Activated CD8-positive, alpha-beta memory T cell treated with anti-CD3 and anti-CD28 coated beads, Interleukin-2, amount 50 U/mL, for 4 hours (primary cell): ENCODE measurements at places on chromosomes 4 and X.

DNA sequence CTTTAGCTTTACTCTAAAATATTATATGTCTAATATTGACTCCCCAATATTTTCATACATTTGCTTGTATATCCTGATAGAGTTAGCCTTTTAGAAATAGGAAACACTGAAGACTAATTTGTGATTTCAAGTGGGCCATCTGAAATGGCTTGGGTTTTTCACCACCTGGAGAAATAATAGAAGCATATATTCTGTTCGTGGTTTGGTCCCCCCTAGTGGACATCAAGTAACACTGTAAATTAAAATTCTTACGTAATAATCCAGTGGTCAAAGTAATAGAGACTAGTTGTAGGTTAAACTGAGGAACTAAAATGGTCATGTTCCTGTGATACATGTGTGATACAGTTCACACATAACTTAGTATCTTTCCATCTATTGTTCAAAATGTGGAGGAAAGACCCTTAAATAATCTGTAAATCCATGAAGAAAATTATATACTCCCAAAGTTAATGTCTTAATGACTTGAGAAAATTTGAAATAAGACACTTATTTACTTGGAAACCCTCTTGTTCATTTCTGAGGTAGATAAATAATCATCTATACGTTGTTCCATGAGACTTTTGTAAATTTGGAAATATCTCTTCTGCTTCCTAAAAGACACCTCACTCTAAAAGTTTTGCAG is 79.8 kb upstream of the SMARCAD1 start:
- DNase-seq, result no peak

DNA sequence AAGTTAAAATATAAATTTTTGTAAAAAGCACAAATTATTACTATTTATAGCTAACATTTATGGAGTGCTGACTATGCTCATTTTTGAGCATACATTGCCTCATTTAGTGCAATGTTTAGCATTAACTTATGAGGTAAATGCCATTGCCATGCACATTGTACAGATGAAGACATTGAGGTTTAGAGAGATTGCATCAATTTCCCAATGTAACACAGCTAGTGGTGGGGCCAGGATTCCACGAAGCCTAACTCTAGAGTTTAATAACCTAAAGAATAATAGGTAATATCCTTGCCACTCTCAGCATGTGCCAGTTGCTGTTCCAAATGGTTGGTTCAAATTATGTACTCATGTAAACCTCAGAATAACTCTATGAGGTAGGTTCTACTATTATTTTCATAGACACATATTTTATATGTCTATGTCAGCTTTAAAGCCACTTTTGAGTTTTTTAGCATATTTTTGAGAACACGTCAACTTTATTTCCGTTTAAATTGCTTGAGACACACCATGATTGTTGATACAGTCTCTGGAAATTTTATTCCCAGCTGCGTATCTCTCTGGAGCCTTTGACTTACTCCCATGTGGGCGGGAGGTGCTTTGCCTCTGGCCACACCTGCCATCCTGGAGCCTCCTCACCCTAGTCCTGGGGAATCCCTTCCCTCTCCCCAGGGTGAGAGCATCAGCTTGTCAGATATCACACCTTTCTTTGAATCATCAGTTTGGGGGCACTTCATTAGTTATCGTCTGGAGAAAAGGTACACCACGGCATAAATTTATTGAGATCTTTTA is 10.8 kb upstream of the ADH1A start:
- no peak for DNase-seq

GRCh38 chrX:22950269-22951266 is 49.2 kb upstream of the DDX53 start:
- no peak for DNase-seq

- no peak for DNase-seq
Measured at GRCh38 chrX:43450355-43450754, 205.7 kb upstream of the MAOA start.

DNA sequence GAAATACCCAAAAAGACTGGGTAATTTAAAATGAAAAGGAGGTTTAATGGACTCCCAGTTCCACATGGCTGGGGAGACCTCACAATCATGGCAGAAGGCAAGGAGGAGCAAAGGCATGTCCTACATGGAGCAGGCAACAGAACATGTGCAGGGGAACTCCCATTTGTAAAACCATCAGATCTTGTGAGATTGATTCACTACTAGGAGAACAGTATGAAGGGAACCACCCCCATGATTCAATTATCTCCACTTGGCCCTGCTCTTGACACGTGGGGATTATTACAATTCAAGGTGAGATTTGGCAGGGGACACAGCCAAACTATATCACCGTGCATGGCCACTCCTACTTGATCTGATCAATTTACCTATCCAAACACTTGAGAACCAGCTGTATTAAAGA is 131.5 kb upstream of the LDB2 start:
- no peak for DNase-seq

- DNase-seq, result no peak
Measured at GRCh38 chr4:157514711-157515110, 294.2 kb downstream of the GRIA2 start.

DNA sequence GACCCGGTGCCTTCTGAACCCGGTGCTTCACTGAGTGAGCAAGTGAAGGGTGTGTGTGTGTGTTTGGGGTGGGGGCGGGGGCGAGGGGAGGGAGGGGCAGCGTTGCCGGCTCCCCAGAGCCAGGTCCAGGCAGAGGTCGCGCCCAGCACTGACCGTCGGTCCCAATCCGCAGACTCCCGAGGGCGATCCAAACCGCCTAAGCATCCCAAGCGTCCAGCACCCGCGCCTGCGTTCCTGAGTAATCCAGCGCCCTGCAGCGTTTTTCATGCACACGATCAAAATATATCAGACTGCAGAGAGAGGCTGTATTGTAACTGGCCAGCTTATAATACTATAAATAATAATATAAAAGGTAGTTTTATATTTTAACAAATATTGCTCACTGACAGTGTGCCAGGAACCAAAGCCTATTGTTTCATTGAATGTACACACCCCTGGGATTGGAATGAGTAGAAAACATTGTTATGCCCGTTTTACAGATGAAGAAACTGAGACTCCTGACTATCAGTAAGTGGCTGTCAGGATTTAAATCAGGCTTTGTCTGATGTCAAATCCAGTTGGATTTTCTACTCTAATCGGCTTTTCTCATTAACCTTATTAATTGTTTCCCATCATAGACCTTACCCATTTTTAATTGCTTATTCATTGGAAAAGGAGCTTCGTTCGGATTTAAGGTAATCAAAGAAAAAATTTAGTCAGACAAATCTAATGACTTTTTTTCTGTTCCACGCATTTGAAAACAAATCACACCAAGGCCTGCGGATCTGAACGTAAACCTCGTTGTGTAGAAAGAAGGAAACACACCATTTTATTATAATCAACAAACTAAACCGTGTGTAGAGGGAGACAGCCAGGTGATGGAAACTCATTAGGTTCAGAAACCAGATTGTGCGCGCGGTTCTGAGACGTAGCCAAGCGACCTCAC is 4.0 kb upstream of the NKX3-2 start:
- no peak for DNase-seq

GRCh38 chrX:134725103-134725690 is 66.9 kb upstream of the PLAC1 start:
- no peak for DNase-seq

DNA sequence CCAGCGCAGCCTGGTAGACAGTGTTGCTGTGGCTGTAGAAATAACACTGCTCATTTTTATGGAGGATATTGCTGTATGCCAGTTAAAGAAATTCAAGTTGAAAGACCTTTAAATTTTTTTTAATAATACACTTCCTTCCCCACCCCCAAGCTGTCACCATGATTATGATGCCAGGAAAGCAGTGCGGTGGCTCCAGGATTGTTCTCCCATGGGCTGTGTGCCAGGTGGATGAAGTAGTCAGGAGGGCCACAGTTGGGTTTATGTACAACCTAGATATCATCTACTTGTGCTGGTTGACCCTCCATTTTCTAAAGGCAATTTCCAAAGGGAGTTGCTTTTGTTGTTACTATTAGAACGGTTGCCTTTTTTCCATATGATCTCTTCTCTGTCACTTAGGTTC is 136.6 kb downstream of the AFF1 start:
- DNase-seq, result no peak

- DNase-seq, result no peak
Measured at GRCh38 chr4:180103794-180104193, 2139.4 kb upstream of the TENM3 start.

DNA sequence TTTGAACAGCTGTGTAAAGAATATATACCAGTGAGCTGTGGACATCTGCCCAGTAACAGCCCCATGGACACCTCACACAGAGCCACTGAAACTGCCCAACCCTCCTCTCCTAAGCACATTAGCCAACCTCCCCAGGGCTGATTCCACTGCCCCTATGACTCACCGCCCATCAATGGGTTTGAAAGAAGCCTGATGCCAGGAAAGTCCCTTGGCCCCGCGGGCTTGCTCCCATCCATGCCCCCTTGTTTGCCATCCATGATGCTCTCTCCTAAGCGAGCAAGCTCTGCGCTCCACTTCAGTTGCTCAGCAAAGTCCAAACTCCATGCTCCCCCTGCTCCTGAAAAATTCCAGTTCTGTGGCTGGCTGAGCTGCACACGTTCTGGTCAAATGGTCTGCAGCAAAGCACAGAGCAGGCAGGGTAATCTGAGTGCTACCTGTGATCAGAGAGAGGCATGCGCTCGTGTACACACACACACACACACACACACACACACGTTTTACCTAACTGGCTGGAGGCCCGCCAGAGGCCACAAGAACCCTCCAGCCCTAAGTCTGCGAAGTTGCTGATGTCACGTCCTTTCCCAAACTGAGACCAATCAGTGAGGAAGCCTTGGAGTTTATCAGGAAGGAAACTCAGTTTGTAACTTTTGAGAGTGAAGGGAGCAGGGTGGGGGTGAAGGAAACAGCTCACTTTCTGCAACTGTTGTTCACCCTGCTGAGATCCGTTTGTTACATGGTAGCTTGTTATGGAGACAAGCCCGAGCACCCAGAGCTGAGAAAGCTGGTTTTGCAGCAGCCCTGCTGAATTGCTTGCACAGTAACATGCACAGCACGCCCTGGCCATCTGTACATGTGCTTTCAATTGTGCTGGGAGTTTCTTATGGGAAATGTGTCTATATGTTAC is at the start of gene ASB9:
Gene ASB9, minus strand, starts transcription at position 466 of the 904 bp plus-strand sequence. Its CDS starts 209 bp downstream, at position 257.
- DNase-seq, result no peak

- DNase-seq, result no peak
Measured at GRCh38 chrX:15985937-15986336, 131.3 kb upstream of the AP1S2 start.

- no peak for DNase-seq
Measured at GRCh38 chr4:76058302-76058701, 16.2 kb upstream of the ART3 start.

- no peak for DNase-seq
Measured at GRCh38 chr4:41611881-41612871, 74.2 kb downstream of the LIMCH1 start.

GRCh38 chrX:100083211-100083610 is 326.9 kb downstream of the PCDH19 start:
- DNase-seq, result no peak

DNA sequence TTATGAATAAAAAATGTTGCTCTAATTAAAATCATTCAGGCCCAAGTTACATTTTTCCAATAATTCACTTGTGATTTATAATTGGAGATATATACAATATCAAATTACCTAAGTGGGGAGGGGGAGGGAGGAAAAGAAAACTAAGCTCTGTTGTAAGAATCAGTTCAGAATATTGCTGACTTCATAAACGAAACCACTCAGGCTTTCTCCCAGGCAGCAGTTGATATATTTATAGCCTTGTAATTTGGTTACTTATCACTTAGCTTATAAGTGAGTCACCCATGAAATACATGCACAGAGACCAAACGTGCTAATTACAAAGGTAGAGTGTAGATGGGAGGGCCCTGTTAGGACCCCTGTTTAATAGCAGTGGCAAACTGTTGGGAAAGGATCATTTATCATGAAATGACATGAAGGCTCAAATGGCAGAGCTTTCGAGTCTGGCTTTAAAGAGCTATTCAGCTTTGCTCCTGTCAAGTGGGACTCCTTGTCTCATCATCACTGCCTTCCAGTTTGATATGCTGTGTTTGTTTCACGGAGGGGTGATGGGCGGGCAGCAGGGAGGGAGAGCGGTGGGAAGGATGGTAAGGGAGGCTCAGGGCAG is 105.6 kb upstream of the PGRMC2 start:
- no peak for DNase-seq

- no peak for DNase-seq
Measured at GRCh38 chr4:25190407-25190806, 30.2 kb upstream of the SEPSECS start.

- no peak for DNase-seq
Measured at GRCh38 chrX:15973299-15973698, 118.7 kb upstream of the AP1S2 start.

DNA sequence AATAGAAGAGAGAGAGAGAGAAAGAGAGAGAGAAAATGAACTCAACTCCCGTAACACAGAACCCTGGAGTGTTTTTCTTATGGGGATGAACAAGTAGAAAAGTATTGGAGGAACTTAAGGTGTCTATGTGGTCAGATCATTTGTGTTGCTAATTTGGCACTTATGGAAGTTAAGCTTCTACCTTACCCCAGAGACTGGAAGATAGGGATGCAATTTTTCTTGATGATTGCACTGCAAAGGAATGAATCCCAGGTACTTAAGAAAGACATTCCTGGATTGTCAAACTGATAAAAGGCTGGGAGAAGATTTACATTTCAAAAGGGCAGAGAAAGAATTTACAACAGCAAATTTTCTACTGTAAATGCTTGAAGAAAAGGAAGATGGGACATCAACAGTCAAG is 57.2 kb downstream of the MAP9 start:
- DNase-seq, result no peak

GRCh38 chr4:82352825-82353366 is 20.9 kb downstream of the HNRNPD start:
- no peak for DNase-seq

DNA sequence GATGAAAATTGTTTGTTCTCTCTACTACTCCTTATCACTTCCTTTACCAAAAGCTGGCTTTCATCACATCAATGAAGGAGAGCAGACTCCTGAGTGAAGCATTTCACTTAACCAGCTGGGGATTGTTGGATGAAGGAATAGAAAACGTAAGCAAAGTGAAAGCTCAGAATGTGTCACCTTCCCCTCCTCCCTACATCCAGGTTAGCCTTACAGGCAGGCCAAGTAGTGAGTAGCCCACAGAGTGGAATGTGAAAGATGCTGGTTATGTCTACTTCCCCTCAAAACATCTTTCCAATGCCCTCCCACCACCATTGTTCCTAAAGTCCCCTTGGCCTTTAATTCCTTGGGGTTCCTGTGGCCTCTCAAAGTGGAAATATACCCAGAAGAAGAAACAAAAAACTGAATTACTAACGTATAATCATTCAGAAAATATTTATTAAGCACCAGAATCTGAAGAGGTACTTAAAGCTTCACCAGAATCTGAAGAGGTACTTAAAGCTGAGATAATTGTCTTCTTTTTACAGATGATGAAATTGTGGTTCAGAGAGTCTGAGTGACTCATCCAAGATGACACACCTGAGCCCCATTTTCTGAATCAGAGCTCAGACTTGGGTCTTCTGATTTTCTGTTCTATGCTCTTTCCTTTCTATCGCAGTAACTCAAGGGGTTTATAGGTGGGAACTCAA is 6.5 kb downstream of the P2RY4 start:
- DNase-seq, result no peak

GRCh38 chr4:87838890-87839591 is 6.3 kb downstream of the MEPE start:
- no peak for DNase-seq

GRCh38 chr4:157728215-157728614 is 444.6 kb downstream of the GASK1B start:
- no peak for DNase-seq

GRCh38 chr4:70306076-70306475 is 28.7 kb upstream of the CABS1 start:
- no peak for DNase-seq

- no peak for DNase-seq
Measured at GRCh38 chr4:177401658-177402273, 40.5 kb downstream of the AGA start.
